Activated CD4-positive, alpha-beta T cell treated with anti-CD3 and anti-CD28 coated beads, Interleukin-2, amount 50 U/mL, for 48 hours (primary cell): ENCODE measurements at places on chromosomes 5 and 9.

- DNase-seq = no peak
Observed at GRCh38 chr5:78717674-78718584, 69.4 kb upstream of the LHFPL2 start.

GRCh38 chr5:2900360-2900759 lies 148.9 kb upstream of the IRX2 start:
- no peak for DNase-seq

DNA sequence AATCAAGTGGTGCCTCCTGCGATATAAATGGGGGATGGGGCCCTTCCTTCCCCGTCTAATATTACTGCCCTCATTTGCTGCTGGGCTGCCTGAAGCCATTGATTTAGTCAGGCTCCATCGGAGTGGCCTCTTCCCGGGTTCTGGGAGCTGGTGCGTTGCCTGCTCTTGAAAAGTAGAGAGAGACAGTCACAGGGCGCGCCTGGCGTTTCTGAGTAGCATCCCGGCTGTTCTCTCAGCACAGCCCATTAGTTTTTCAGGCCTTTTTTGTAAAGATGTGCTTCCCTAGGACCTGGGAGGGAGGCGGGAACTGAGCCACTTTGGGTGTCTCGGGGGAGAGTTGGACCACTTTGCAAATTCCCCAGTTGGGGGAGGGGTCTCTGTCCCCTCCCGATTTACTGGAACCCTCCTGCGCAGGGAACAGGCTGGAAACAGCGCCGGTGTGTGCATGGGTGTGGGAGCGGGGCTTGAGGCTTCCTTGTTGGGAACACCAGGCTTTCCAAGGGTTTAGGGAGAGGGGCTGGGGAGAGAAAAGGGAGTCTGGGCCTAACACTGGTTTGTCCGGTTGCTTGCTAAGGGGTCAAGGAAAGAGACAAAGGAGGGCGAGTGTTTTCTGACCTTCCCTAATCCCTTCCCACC lies 4.7 kb downstream of the PRDM6 start:
- no peak for DNase-seq

DNA sequence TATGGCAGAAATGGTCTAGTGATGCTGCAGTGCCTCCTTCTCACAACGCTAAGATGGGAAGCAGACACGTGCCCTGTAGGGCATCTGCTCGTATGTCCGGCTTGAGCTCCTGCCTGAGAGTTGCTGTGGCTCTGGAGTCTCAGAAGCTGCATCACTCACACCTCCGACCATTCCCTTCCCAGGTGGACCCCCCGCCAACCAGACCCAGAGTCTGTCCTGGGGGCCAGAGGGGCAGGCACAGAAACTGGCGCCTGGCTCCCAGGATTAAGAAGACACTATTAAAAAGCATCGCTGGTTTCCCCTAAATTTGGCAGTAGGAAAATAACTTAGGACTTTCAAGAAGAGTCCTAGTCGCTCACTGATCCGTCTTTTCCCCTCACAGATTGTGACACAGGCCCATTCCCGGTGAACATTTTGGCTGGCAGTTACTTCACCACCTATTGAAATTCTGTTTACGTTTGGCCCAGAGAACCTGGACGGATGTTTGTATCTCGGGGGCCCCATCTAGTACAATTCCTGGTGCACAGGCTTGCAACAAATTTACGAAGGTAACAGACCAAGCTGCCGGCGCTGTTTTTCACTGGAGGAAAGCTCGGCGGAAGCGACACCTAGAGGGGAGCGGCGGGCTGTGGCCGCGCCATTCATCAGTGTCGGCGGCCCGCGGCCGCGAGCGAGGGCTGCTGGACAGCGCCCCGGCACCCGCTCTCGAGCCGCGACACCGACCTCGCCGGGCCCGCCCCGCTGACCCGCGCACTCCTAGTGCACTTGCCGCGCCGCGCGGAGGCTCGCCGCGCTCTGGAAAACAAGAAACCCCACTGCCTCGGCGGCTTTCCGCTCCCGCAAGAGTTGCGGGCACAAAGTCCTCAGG lies 1.6 kb downstream of the FSTL4 start:
- DNase-seq = peak; percentile 50

DNA sequence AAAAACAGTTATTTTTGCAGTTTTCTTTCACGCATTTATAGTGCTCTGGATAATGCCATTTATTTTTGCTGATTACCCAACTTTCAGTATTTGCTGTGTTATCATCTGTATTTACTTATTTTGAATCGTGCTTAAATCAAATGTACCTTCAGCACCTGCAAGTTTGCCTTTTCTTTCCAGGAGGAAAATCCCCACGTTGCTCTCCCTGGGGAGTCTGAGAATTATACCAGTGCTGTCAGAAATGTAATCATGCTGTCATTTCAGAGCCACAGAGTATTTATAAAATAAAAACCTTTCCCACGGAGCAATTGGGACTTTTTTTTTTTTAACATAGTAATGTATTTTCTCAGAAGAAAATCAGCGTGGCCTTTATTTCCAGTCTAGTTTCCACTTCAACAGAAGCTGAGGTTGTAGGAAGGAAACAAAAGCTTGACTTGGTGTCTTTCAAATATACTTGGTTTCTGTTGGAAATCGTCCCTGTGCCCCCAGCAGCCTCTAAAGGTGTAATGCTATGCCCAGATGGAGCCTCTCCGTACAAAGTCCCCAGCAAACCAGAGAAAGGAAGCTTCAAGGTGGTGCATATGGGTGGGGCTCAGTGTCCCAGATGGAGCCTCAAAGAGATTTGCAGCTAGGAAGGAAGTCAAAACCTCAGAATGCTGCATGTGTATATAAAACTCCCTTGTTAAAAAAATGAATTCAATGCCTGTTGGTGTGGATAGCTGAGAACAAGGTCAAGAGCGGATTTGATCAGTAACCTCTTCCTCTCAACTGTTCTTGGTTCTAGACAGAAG lies 2.1 kb downstream of the GPR150 start:
- no peak for DNase-seq

GRCh38 chr5:66933066-66933465 lies 263.5 kb downstream of the CD180 start:
- DNase-seq = no peak

DNA sequence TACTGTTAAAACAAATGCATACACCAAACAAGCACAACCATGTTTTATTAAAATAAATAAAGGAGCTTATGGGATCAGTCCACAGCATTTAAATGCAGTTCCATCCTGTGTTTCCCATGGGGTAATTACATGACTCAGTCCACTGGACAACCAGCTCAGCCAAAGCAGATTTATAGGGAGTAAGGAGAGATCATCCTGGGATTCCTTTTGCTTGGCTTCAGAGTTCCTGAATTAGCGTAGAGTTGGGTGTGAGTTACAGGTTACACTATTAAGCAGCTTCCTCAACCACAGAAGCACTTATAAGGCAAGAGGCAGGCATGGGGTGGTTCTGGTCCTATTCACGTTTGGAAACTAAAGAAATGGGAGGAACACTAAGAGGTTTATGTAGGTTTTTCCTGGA lies 381.1 kb upstream of the ACTBL2 start:
- no peak for DNase-seq

GRCh38 chr5:123671042-123671441 lies 159.1 kb downstream of the CSNK1G3 start:
- peak; percentile 62 for DNase-seq

GRCh38 chr5:72612810-72613209 lies 105.6 kb upstream of the ZNF366 start:
- no peak for DNase-seq

DNA sequence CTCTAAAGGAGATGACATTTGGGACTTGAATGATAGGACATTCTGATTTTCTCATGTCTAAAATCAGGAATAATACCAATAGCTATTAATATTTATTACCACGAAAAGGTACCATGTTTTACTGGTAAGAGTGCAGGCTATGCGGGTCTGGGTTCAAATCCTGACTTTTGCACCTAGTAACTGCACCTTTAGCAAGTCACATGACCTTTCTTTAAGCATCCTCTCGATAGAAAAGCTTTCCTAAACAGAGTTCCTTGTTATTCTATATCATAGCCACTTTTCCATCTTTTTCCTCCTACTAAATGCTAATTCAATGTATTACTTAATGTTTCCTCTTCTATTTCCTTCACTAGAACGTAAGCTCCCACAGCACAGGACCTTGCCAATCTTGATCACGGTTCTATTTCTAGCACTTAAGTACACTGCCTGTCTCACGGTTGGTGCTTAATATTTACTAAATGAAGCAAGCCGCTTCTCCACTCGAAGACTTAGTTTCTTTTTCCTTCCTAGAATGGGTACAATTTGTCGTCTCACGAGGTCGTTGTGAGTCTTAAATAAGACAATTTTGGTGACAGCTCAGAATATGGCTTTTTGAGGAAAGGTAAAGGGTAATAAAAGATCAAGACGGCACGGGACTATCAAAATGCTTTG lies 816 bp downstream of the RBM18 start:
- no peak for DNase-seq

DNA sequence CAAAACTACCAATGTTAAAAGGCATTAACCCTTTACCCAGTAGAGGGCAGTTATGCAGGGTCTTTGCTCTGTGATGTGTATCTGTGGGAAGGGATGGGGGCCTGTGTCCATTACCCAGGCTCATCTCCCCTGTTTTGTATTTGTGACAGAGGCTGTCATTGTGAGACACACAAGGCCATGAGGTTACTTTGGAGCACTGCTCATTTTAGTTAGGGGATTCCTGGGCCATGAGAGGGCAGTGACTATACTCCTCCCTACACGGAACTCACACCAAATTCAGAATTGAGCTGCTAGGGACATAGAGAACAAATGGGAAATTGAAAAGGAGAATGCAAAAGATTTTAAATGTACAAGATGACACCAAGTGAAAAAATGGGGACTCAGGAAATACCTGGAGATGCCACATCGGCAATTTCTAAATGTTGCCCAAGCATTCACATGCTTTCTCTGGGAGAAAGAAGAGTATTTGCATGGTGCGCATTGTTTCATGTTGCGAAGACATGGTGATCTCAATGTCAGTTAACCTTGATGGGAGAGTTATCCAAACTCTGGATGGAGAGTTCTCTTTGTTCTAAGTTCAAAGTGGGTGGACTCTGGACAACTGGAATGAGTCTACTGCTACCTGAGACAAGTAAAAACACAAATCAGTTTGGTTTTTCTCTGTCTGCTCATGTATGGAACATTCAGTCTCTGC lies 32.5 kb downstream of the C9orf152 start:
- no peak for DNase-seq

GRCh38 chr5:167725741-167726140 lies 565.7 kb upstream of the WWC1 start:
- no peak for DNase-seq

- DNase-seq = no peak
Observed at GRCh38 chr5:122151640-122152039, 22.3 kb downstream of the ZNF474 start.

DNA sequence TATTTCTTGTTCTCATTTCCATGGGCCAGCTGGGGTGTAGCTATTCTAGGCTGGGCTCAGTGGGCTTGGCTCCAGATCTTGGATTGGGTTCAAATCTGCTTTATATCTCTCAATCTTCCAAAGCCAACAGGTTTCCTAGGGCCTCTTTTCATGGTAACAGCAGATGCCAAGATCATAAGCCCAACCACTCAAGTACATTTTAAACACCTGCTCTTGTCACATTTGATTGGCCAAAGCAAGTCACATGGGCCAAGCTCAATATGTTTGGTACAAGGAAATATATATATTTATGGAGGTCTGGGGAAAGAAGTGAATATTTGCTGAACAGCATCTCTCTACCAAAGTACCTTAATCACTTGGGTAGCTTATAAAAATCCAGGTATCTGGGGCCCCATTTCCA lies 49.5 kb downstream of the MRRF start:
- no peak for DNase-seq

DNA sequence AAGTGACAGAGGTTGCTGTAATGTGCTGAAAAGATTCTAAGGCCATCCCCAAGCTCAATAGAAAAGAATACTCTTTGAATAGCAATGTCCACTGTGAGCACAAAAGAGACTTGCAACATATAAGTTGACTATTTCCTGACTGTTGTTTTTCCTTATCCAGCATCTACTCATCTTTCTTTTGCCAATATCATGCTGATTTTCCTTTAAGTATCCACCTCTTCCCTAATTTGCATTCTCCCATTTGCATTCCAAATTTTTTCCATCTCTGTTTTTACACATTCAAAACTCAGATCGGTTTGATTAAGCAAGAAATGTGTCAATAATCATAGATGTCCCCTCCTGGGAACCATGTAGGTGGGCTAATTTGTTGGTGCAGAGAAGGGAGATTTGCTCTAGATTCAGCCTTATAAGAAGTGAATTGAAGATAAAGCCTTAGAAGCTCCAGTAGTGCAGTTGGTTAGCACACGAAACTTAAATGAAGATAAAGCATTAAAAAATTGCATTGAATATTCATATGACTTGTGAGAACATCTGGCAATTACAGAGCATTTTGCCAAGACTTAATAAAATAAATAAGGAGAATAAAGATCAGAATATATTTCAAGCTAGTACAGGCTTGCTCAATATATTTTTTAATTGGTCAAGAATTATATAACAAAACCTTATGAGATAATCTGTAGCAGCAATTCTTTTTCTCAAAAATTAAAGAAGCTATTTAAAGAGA lies 267.6 kb downstream of the TMEM167A start:
- DNase-seq = no peak

DNA sequence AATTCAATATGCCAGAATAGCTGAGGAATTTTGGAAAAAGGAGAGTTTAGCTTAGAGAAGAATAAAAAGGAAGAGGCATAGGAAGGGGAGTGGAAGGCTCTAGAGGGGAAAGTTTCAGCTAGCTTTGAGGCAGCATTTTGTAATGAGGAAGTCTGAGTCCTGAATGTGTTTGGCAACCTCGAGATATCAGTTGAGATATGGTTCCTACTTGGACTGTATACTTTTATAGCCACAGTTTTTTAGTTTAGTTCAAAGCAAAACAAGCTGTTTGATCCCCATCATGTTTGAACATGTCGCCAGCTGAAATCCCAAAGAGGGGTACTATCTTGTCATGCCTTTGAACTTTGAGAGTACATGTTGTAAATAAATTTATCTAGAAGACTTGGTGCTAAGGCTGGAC lies 559.0 kb upstream of the FTMT start:
- no peak for DNase-seq

GRCh38 chr9:101639785-101640665 lies 45.3 kb upstream of the PPP3R2 start:
- no peak for DNase-seq
